Fibroblast of skin of right biceps (primary cell): ENCODE measurements at places on chromosomes 4 and X.
A peak's percentile ranks its signal among the peaks of the same experiment; 100 is the strongest.

DNA sequence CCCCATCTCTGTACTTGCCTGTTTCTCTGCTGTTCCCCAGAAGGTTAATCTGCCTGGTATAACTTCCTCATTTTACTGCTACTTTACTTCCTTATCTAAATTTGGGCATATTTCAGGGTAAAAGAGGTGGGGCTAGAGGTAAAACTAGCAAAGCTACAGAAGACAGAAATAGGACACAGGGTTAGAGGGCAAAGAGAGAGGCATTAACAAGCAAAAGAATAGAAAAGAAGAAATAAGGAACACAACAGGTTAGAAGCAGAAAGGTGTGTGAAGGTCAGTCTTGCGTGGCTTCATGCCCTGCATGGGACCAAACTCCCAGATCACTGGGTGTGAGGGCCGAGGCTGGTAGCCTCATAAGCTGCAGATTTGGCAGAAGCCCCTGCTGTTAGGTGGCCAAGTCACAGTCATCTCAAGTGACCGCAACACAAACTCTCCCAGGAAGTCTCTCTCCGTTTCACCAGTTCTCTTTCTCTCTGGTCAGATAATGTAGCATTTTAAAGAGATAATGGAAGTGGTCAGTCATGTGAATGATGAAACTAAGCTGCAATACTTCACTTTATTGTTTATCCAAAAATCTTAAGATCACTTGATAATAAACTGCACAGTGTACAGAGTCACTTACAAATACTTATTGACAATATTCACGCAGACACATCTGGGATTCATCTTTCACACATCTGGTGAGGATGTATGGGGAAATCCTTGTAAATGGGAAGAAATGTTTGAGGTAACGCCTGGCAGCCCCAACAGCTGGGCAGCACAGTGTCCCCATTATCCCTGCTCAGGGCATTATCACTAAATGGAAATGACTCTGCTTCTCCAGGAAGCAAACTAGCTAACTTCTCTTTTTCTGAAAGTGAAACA lies 16.4 kb downstream of the TMEM154 start:
- no peak for DNase-seq

GRCh38 chr4:105181259-105181658 lies 34.6 kb downstream of the TET2 start:
- no peak for DNase-seq

DNA sequence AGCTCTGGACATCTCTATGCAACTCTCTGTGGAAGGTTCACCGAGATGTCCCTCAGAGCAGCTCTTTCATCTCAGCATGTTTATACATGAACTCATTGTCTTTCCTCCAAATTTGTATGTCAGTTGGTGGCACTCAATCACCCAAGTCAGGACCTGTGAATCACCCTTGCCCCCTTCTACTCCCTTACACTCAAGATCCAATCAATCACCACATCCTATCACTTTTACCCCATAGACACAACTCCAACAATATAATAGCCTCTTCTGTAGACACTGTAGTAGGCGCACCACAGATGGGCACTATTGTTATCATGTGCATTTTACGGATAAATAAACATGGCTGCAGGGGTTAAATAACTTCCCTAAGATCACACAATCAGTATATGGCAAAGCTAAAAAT lies 41.3 kb upstream of the IRF2 start:
- no peak for DNase-seq

GRCh38 chr4:103002551-103002950 lies 17.0 kb downstream of the SLC9B1 start:
- DNase-seq = peak; percentile 23

DNA sequence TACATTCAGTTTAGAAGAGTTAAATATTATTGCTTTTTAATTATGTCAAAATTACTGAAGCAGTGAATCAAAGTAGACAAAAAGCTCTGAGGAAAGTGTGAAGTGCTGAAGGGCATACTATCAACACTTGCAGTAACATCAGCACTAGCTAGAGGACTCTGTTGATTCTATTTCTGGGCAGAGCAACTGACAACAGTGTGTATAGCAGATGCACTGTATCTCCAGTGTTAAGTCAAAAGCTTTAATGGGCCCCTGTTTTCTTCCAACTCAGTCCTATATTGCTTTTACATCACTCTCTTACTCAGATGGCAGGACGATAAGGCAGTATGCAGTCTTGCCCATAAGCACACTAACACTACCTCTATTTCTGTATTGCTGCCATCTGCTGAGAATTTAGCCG lies 435.2 kb upstream of the AMOT start:
- DNase-seq = no peak
